HCT116 (cell line): ENCODE measurements at places on chromosomes 7 and 10. TPM values are rescaled to one million over a fixed set of nuclear protein-coding genes. Genes with fewer than 3 reads are reported as not detected.

DNA sequence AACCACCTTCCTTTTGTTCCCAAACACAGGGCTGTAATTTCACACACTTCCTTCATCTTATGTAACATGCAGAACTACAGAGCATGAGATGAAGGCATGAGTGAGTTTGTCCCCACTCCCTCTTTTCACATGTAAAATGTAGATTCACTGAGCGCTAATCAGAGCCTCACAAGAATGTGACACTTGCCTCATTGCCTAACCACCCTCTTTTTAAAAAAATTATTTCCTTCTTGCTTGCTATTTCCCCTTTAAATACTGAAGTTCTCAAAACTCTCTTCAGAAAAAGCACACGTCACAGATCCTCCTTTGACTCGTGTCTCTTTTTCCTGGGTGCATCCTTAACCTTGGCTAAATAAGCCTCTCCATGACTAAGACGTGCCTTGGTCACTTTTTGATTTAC lies 121.2 kb upstream of the TARP start:
- no peaks in the 10 kb centered on the region; the same call in 1 of the 2 replicates for H3K4me1 ChIP-seq
- 0 out of 2 replicates have a peak, but pooled peaks cover 6% of the 10 kb centered on the region for H3K27me3 ChIP-seq
- no peaks in the 10 kb centered on the region for H3K36me3 ChIP-seq
- H3K4me3 ChIP-seq, result no peak overlapping the region
- DNase-seq, result no peak

DNA sequence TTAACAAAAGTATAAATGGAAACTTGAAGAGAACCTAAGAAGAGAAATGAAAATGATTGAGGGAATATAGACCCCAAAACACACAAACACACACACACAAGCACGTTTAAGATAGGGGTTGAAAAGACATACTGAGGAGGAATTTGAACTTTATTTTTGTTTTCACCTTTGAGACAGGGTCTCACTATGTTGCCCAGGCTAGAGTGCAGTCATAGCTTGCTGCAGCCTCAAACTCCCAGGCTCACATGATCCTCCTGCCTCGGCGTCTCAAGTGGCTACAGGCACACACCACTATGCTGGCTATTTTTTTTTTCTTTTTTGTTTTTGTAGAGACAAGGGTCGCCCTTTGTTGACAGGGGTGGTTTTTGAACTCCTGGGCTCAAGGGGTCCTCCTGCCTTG lies 4.0 kb downstream of the BTRC start:
- no peaks in the 10 kb centered on the region for H3K27me3 ChIP-seq
- DNase-seq, result no peak
- no peaks in the 10 kb centered on the region for H3K36me3 ChIP-seq

KIF11 gene
- 33.8 TPM for total RNA-seq

DRGX gene
- not detected for total RNA-seq

PNLIP gene
- 1.3 TPM for total RNA-seq

SPDYE5 gene
- total RNA-seq, result not detected
